Suprapubic skin (tissue), 4 donors: ENCODE measurements at places on chromosomes 1 and 21. TPM values are rescaled to one million over a fixed set of nuclear protein-coding genes. Genes with fewer than 3 reads are reported as not detected.

The CREB3L4 gene
- 16.6 TPM for total RNA-seq

The MRPL9 gene
- total RNA-seq, result 77.5 TPM

The RAB13 gene
- total RNA-seq, result 24.4 TPM

The AGBL4 gene
- total RNA-seq, result 1.0 TPM

GRCh38 chr1:2049718-2050431 lies at the start of gene PRKCZ:
Gene PRKCZ (plus strand): TSS chr1:2050411. CDS start chr1:2050631, 220 bp downstream.
- H3K27me3 ChIP-seq, result peaks cover 44% of the 10 kb centered on the region
- no peaks in the 10 kb centered on the region for H3K36me3 ChIP-seq
- DNase-seq, result no peak

GRCh38 chr1:204617256-204618147 lies 68.0 kb downstream of the LRRN2 start:
- peaks cover 3% of the 10 kb centered on the region for H3K27me3 ChIP-seq
- H3K4me3 ChIP-seq, result no peak overlapping the region
- H3K36me3 ChIP-seq, result no peaks in the 10 kb centered on the region
- no peak overlapping the region for H3K27ac ChIP-seq
- no peak for DNase-seq

- no peaks in the 10 kb centered on the region for H3K27me3 ChIP-seq
- DNase-seq, result no peak
- peaks cover 20% of the 10 kb centered on the region for H3K4me1 ChIP-seq
- H3K4me3 ChIP-seq, result no peak overlapping the region
- H3K36me3 ChIP-seq, result no peaks in the 10 kb centered on the region
Observed at GRCh38 chr1:67536957-67537666, 106.9 kb upstream of the SERBP1 start.

DNA sequence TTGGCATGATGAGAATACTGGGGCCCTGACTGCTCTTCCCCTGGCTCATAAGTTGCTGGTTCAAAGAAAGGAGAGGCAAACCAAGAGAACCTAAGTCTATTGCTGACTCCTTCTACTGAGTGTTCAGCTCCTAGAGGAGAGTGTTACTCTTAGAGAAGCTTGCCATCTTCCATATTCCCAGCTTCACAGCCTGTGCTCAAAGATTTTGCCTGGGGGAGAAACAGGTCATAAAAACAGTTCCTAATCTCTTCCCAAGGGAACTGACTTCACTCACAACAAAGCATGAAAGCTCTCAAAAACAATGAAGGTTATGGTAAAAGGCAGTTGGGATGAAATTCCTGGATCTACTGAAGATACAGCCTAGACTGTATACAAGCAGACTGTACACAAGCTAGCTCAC lies 37.1 kb downstream of the LRRC40 start:
- no peak overlapping the region for H3K27ac ChIP-seq
- no peak for DNase-seq
- H3K4me1 ChIP-seq, result no peaks in the 10 kb centered on the region
- H3K4me3 ChIP-seq, result no peak overlapping the region

GRCh38 chr1:198856601-198857000 lies 217.8 kb downstream of the PTPRC start:
- H3K36me3 ChIP-seq, result no peaks in the 10 kb centered on the region
- H3K27ac ChIP-seq, result no peak overlapping the region
- H3K4me1 ChIP-seq, result no peaks in the 10 kb centered on the region
- no peaks in the 10 kb centered on the region for H3K27me3 ChIP-seq
- no peak for DNase-seq

- H3K27ac ChIP-seq, result no peak overlapping the region
- no peaks in the 10 kb centered on the region for H3K36me3 ChIP-seq
- H3K4me1 ChIP-seq, result peaks cover 15% of the 10 kb centered on the region
Observed at GRCh38 chr1:167681024-167681423, 40.8 kb upstream of the MPZL1 start.
